ENCODE measurements at places on chromosomes 1 and 21.

- DNase-seq: no peak
Observed at GRCh38 chr1:10815858-10816195, 19.4 kb upstream of the CASZ1 start.

GRCh38 chr1:39016604-39017171 is 9.5 kb upstream of the NDUFS5 start:
- DNase-seq: no peak

- DNase-seq: no peak
Observed at GRCh38 chr1:167492481-167492910, 25.8 kb downstream of the CD247 start.

- no peak for DNase-seq
Observed at GRCh38 chr1:245609354-245610150, 454.8 kb downstream of the KIF26B start.

DNA sequence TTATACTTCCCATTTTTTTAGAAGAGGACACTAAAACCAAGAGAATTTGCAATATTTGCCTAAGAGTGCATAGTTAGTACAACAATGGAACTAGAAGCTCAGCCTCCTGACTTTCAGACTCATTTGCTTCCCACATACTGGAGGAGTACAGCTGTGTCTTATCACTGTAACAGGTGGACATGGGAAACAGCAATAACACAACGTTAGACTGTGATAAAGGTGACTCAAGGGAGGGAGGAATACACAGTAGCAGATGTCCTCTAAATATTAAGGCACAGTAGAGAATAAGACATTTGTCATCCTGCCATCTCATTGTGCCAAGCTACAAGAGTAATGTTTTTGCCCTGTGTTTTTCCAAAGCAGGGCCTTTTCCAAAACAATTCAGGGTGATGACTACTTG is 55.4 kb upstream of the JAK1 start:
- DNase-seq: no peak

- no peak for DNase-seq
Observed at GRCh38 chr21:31107871-31108270, 69.6 kb upstream of the KRTAP19-8 start.

- no peak for DNase-seq
Observed at GRCh38 chr1:209787551-209787950, 3.2 kb upstream of the C1orf74 start.

- DNase-seq: peak; percentile 40
Observed at GRCh38 chr1:6497215-6497866, 5.9 kb upstream of the PLEKHG5 start.

DNA sequence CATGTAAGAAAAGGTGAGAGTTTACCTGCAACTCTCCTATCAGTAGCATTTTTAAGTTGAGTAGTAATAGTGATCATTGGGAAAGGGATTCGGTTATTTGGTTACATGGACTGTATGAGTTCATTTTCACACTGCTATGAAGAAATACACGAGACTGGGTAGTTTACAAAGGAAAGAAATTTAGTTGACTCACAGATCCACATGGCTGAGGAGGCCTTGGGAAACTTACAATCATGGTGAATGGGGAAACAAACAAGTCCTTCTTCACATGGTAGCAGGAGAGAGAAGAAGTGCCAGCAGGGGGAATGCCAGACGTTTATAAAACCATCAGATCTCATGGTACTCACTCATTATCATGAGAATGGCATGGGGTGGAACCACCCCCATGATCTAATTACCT is 59.3 kb upstream of the FBXO28 start:
- DNase-seq: no peak

DNA sequence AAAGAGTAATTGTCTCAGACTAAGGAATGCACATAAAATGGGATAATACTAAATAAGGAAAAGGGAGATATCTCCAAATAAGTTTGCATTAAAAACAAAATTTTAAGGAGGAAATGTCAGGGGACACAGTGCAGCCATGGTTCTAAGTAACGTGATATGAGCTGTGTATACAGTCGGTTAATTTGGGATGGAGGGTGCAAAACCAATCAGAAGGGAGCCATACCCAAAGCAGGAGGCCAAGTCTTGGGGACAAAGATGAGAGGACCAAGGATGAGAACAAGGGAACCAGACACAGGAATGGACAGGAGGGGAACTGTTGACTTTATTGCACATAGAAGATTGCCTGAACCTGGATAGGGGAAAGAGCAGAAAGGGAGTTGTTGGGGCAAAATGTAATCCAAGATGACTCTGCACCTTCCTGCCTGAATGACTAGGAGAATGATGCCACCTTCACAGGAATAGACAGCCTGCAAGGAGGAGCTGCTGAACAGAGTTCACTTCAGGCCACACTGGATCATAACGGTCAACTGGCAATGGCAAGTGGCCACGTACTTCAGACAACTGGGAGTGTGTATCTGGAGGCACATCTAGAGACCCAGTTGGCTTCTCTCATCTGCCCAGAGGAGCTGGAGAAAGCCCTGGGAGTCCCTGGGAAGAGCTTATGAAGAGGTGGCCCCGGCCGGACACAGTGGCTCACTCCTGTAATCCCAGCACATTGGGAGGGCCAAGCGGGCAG is 22.0 kb upstream of the BOLA1 start:
- DNase-seq: no peak

GRCh38 chr1:160373696-160374095 is 6.8 kb downstream of the NHLH1 start:
- DNase-seq: no peak

- DNase-seq: no peak
Observed at GRCh38 chr1:158972841-158973240, 36.9 kb upstream of the IFI16 start.

- peak; percentile 28 for DNase-seq
Observed at GRCh38 chr21:34886240-34887104, 162.6 kb downstream of the RUNX1 start.

DNA sequence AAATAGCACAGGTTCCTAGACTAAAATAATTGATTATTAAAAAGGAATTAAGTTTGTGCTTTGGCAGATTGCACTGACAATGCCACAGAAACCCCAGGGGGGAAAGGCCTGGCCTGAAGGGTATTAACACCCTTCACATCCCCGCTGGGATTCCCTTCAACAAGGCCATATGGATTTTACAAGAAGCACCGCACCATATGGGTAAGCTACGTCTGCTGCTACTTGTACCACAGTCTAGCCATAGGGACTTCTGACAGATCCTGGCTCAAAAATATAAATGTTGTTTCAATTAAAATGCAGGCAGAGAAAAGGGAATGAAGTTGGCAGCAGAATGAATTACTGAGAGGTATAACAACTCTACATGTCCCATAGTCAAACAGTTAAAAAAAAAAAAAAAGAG is 101.0 kb downstream of the DENND1B start:
- DNase-seq: no peak

DNA sequence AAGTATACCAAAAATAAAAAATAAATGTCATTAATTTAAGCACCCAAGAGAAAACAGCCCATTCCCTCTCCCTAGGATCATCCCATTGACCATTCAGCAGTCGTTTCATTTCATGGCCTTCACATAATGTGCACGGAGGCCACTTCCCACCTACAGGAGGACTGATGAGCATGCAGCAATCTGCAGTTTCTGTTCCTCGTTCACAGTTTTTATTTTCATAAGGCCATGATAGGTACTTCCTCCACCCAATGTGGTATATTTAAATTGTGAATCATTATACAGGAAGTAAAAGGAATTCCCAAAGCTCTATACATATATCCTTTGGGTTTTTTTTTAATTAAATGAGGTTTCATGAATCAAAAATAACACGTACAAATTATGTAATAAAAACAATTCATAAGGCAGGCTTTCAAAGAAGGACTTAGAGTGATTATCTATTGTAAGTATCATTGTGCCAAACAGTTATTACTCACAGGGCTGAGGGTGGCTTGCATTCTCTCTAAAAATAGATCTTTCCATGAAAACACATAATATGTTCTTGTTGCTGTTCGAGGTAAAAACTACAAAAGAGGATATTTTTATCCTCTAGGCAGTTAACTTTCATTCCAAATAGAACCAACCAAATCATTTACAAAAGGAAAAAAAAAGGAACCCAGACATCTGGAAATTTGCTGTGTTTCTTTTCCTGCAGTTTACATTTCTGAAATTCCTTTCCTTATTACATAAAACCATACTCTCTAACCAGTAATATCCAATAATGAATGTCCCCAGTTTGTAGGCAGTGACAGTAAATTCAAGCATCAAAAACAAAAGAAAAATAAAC is 27.5 kb upstream of the SLC44A3 start:
- DNase-seq: no peak

DNA sequence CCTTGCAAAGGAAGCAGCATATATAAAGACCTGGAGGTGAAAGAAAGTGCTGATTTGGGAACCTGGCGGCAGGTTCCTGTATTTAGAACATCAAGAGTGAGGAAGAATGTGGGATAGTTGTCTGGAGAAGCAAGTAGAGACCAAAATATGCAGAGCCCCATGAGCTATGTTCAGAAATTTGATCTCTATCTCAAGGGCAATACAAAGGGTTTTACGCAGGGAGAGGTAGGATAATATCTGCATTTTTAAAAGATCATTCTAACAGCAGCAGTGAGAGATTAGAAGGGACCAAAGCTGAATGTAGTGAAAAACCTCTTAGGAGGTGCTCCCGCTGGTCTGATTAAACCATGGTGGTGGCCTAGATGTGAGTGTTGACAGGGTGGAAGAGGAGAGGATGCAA is 453.9 kb upstream of the PKN2 start:
- DNase-seq: no peak

GRCh38 chr1:208885060-208885459 is 640.9 kb upstream of the PLXNA2 start:
- DNase-seq: no peak

- no peak for DNase-seq
Observed at GRCh38 chr1:56866656-56867055, 12.1 kb downstream of the C8A start.

DNA sequence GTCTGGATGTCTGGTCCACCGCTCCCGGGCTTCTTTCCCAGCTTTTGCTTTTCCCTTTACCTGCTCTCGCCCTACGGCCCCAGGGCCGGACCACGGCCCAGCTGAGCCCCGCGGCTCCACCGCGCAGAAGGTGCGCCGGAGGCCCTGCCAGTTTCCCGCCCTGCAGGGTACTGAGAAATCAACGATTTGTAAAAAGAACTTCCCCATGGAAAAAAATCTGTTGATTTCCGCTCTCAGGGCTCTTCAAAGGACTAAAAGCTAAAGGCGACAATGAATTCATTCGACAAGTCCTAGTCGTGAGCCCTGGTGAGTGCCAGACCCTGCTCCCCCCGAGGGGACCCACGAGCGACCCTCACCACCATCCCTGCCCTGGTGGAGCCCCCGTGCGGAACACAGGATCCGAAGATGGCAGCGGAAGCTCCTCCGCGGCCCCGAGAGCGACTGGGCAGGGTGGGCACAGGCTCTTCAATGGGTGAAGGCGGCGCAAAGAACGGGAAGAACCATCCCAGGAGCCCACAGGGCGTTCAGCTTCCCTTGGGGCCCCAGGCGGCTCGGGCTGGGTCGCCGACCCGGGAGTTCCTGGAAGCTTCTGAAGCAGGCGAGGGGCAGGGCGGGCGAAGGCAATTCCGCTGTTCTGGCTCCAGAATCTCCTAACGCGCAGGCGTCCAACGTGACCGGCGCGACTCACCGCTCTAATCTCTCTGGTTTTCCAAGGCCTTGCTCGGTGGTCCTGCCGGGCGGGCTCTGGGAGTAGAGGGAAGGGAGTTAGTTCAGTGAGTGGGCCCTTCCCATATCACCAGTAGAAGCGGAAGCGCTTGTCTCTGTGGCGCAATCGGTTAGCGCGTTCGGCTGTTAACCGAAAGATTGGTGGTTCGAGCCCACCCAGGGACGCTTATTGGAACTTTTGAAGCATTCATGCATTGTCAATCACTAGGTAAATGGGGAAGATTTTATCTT is 6.6 kb upstream of the RNU1-2 start:
- peak; percentile 75 for DNase-seq

DNA sequence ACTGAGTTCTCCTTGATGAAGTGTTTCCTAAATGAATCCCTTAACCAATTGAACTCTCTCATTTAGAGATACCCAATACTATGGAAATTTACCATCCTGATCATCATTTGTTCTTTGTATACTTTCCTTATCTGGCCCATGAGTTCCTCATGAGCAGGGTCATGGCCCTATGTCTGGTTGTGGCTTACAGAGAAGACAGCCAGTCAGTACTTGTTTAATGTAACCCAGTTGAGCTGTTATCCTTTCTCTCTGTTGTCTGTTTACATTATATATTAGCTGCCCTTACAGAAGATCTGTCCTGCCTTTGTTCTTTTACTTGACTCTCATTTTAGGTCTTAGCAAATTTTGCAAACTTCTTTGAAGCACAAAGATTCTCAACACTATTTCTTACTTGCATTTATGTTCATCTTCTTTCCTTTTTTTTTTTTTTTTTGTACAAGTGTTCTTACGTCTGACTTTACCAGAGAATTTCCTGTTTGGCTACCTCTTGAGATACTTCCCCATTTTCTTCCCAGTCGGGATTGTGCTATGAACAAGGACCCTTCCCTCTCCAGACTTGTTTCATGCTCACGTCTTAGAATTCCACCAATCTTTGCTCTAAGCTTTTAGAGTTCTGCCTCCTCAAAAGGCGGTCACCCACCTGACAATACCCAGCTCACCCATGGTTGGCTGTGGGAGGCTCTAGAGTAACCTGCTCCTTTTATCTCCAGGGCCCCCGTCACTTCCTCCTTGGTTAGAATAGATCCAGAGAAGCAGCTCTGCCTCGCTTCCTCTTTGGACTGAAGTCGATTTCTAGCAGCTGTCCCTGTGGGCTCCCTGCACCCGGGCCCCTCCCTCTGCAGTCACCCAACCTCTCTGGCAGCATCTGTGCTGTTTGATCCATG is 53.6 kb upstream of the RUNX1 start:
- no peak for DNase-seq

DNA sequence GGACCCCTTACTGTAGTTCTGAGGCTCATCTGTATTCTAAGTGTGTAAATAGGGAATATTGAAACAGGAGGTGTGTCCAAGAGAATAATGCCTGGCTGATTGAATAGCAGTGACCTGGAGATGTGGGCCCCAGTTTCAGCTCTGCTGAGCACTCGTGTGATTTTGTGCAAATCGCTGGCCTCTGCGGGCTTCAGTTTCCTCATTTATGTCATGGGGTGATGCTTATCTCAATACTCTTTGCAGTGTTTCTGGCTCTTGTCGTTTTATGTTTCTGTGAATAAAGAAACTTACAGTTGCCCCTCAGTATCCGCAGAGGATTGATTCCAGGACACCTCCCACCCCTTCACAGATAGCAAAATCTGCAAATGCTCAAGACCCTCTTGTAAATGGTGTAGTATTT is 5.0 kb downstream of the COG2 start:
- no peak for DNase-seq

GRCh38 chr1:84687714-84688462 is 2.4 kb downstream of the SSX2IP start:
- DNase-seq: no peak

GRCh38 chr21:31644643-31645042 is 14.8 kb upstream of the SOD1 start:
- DNase-seq: no peak

DNA sequence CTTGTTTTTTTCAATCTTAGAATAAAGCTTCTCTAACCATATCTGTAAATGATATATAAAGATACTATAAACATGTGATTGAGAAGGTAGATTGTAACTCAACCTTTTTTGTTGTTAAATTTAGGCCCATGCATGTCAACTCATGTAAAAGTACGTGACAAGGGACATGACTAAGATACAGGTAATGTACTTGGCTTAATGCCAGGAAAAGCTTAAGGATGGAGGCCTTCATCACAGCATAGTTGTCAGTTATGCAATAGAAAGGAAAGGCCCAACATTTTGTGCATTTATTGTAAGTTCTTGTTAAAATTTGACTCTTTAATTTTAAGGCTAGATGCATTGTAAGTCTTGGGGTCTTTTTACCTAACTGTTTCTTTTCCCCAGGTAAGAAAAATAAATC is 305.1 kb downstream of the LTN1 start:
- no peak for DNase-seq
